CD4-positive, CD25-positive, alpha-beta regulatory T cell (primary cell): ENCODE measurements at places on chromosomes 2 and 18. TPM values are rescaled to one million over a fixed set of nuclear protein-coding genes. Genes with fewer than 3 reads are reported as not detected.

DNA sequence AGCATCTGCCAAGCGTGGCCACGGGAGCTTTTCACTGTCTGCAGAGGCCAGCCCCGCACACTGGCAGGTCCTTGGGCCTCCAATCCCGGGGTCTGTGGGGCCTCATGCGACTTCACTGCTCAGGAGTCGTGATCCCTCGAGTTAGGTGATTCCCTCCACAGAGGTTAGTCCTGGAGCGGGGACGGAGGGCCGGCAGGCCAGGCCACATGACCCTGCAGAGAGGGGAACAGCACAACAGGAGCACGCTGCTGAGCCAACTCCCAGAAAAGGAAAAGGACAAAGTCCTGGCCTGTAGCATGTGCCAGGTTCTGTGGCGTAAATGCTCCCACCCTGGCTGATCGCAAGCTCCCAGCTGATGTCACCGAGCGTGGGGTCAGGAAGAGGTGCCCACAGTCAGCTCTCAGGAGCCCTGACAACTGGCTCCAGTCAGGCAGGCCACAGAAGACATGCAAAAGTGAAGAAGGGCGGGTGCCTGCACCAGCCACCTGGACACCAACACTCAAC, 15.3 kb upstream of the PRLH start:
- peaks cover 2% of the 10 kb centered on the region for H3K27me3 ChIP-seq
- no peaks in the 10 kb centered on the region for H3K36me3 ChIP-seq
- no peak overlapping the region for H3K27ac ChIP-seq
- DNase-seq, result no peak

- H3K4me1 ChIP-seq, result no peaks in the 10 kb centered on the region
- no peak overlapping the region for H3K27ac ChIP-seq
- H3K27me3 ChIP-seq, result no peaks in the 10 kb centered on the region
- no peaks in the 10 kb centered on the region for H3K36me3 ChIP-seq
- DNase-seq, result no peak
Measured at GRCh38 chr2:67660871-67661270, 263.7 kb downstream of the ETAA1 start.

DNA sequence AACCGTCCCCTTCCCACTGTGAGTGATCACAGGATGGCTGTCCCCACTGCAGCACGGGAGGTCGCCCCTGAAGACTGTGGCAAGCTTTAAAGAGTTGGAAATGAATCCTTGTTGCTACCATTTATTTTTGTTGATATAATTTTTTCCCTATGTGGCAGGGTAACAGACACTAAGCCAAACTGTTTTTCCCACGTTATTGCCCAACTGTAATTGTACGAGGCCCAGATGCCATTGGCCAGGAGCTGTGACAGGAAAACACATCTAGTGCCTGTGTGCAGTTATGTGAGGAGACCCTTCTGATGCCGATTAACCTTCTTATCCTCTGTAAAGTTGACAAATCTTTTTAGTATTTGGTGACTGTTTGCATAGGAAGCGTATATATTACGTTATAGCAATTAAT, 44.2 kb downstream of the MRPS9 start:
- no peak overlapping the region for H3K27ac ChIP-seq
- H3K36me3 ChIP-seq, result peaks cover 10% of the 10 kb centered on the region
- no peak overlapping the region for H3K4me3 ChIP-seq
- H3K4me1 ChIP-seq, result no peaks in the 10 kb centered on the region
- no peaks in the 10 kb centered on the region for H3K27me3 ChIP-seq

Gene TMEM163
- total RNA-seq, result 0.64 TPM

Gene DTNA
- not detected for total RNA-seq

Gene TMEM37
- total RNA-seq, result not detected

Gene GRB14
- 0.69 TPM for total RNA-seq
